Hippocampal formation (tissue), 2 donors: ENCODE measurements at places on chromosomes 2 and 18.
A peak's percentile ranks its signal among the peaks of the same experiment; 100 is the strongest.

GRCh38 chr2:43171789-43172188 lies 54.6 kb downstream of the ZFP36L2 start:
- DNase-seq = peak; percentile 15

DNA sequence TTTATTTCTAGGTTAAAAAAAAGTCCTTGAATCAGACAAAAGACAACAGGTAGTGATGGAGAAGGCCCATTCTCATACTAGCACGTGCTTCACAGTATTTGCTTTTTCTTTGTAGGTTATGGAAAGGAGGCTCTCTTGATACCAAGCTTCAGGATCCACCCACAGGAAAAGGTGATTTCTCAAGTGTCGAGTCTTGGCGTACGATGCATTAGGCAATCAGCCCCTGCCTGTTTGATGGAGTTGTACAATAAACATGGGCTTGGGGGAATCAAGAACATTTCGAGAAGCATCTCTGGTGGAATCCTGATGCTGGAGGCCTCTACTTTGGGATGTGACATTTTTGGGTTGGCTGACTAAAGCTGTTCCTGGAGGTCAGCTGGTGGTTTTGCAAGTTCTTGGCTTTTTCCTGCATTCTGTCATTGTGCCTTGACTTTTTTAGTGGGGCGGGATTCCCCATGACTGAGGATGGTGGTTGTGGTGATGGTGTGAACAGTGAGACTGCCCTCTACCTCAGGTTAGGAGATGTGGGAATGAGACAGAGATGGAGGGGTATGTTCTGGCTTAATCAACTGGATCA lies 231.5 kb upstream of the SPRED2 start:
- DNase-seq = no peak

DNA sequence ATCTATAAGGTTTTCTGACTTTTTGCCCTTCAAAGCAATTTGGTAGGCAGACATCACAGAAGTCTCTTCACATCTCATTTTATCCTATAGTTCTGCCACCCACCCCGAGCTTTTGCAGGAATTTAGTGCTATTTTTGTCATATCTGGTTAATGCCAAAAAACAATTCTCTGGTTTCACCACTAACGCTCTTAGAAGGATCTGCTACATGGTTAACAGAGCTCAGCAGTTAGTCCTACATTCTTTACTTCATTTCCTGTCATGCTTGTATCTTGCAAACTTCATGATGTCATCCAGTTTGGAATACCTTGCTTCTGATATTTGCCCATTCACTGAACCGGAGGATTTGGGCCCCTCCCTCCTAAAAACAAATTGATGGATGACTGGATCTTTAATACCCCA lies 116.8 kb upstream of the SERPINE2 start:
- DNase-seq = no peak

DNA sequence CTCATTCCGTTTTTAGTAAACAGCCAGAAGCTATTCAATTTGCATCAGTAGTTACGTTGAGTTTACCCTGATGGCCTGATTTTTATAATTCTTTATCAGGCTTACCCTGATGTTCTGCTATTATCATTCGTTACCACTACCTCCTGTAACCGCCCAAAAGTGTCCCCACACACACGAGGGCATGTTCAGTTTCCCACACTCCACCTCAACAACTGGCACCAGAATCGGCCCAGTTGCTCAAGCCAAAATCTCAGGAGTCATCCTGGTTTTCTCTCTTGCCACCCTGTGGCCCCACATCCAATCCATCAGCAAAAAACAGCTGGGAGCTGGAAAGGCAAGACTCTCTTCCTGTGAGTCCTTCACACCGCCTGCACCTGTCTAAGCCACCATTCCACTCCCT lies 102.9 kb upstream of the RAB6C start:
- DNase-seq = no peak

GRCh38 chr2:28880193-28880592 lies 10.1 kb upstream of the TRMT61B start:
- DNase-seq = no peak

- DNase-seq = no peak
Observed at GRCh38 chr2:206562375-206562774, 79.9 kb upstream of the FAM237A start.

DNA sequence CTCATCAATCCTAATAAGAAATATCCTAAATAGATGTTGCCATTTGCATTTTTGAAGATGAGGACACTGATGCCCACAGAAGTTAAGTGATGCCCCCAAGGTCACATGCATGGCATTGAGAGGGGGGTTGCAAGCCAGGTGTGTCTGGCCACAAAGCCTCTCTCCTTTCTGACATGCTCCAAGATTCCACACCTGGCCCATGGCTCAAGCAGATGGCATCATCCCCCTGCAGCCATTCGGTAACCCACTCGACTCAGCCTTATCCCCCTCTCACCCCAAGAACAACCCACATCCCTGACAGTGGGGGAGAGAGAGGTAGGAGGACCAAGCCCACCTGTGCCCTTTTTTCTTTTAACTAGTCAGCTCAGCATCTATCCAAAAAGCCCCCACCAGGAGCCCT lies 16.5 kb upstream of the TEX51 start:
- no peak for DNase-seq
